ENCODE measurements at places on chromosomes 13 and 19.
A peak's percentile ranks its signal among the peaks of the same experiment; 100 is the strongest.

DNA sequence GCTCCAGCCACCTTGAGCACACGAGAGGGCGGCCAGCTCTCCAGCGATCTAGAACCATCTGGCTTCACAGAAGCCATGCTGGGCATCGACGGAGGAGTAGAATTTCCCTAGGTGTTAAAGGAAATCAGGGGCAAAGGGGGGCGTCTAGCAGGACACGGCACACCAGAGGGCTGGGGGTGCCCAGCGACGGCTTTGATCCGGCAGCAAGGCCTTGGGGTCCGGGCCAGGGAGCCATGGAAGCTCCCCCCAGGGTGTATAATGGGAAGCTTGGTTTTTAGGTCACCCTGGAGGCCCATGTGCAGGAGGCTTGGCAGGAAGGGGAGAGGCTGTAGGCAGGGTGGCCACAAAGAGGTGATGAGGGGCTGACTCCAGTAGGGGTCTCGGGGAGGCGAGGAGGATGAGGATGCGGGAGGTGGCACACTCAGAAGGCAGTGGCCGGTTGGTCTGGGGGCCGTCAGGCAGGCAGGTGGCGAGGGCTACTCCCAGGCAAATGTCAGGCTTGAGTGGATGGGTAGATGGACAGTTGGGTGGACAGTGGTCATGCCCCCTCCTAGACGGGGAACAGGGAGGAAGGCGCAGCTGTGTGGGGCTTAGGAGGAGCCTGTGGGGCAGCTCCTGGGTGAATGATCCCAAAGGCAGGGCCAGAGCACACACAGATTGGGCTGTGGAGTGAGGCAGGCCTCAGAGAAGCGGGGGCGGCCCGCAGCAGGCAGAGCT lies 5.6 kb downstream of the KMT5C start:
- no peak for DNase-seq

- DNase-seq = no peak
Measured at GRCh38 chr19:16161840-16162239, 11.5 kb downstream of the CIB3 start.

DNA sequence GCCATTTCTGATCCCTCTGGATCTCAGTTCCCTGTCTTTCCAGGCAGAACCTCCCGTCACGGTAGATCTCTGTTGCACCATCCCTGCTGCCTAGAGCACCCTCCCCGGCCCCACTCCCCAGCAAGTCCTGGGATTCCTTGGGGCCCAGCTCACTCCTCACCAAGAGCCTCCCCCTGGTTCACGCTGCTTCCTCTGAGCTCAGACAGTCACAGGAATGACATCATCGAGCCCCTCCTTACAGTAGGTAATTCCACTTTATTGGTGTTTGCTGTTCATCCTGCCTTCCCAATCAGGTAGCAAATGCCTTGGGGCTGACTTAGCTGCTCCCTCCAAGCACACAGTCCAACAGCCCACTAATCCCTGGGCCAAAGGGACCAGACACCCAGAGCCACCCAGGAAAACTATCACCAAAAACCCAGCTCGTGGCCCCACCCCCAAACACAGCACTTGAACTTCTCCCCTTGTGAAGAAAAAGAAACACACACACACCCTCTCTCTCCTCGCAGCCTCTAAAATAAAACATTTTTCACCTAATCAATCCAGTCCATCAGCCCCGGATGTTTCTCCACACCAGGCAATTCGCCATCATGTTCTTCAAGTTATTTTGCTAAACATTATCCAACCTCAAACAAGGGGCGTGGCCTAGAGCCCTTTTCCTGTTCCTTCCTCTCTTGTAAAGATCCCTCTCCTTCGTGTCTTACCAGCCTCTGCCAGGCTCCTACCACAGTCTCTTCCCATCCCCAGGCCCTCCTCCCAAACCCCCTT lies 2.5 kb downstream of the NAPA start:
- DNase-seq = no peak

- DNase-seq = peak; percentile 88
Measured at GRCh38 chr19:982567-983170, 1.5 kb upstream of the WDR18 start.

DNA sequence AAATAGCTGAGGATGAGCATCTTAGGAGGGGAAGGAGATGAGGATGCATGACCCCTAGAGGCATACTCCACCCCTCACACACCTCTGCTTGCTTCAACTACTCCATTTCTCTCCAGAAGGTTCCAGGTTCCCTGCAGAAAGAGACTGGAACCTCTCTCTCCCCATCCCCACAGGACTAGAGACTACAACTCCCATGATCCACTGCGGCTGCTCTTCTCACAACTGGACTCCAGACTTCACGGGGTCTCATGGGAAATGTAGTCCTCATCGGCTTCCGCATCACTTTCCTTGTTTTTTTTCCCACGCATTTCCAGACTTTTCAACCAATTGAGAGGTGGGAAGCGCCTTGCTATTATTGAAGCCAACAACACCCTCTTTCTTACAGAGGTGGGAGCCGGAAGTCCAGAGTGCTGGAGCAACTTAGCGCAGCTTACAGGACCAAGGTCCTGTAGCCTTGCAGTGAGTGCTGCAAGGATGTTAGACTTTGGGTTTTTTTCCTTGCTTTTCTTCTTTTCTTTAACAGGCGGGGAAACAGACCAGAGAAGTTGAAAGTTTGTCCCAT lies 13.9 kb upstream of the CACNG6 start:
- no peak for DNase-seq

DNA sequence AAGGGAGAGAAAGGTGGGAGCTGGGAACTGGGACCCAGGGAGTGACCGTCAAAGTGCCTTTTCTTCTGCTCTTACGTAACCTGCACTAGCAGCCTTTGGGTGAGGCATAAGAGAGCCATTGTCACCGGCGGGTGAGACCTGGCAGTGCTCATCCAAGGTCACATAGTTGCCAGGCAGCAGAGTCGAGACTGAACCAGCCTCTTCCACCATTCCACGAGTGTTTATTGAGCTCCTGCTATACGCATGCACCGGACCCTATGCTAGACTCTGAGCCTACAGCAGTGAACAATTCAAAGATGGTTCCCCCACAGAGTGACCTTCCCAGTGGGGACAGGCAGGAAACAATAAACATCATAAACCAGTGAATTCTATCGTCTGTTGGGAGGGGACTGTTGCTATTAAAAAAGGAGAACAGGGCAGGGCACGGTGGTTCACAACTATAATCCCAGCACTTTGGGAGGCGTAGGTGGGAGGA lies 18.6 kb upstream of the STRN4 start:
- DNase-seq = no peak

DNA sequence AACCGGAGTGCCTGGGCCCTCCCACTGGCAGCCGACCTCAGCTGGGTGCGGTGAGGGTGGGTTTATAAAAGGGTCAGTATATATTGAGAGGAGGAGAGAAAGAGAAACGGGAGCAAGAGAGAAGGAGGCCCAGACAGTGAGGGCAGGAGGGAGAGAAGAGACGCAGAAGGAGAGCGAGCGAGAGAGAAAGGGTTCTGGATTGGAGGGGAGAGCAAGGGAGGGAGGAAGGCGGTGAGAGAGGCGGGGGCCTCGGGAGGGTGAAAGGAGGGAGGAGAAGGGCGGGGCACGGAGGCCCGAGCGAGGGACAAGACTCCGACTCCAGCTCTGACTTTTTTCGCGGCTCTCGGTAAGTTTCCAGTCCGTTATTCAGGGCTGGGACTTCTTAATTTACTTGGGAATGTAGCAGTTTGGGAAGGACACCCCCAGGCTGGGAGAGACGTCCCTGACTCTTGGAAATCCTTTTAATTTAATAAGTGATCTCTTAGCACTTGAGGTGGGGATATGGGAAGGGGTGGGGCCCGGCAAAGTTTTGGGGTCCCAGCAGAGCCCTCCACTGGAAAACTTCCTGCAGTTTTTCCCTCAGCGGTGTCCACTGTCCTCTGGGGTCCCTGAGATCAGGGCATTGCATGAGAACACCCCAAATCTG lies at the start of gene EMP3:
Gene EMP3 (plus strand): TSS at position 288 of the 646 bp plus-strand sequence. CDS start 1,293 bp downstream, outside the sequence.
- peak; percentile 87 for DNase-seq

GRCh38 chr13:98538876-98539275 lies 38.0 kb downstream of the STK24 start:
- no peak for DNase-seq

- no peak for DNase-seq
Measured at GRCh38 chr13:58093394-58093793, 461.9 kb downstream of the PCDH17 start.

- no peak for DNase-seq
Measured at GRCh38 chr13:37531049-37531448, 67.5 kb downstream of the POSTN start.

DNA sequence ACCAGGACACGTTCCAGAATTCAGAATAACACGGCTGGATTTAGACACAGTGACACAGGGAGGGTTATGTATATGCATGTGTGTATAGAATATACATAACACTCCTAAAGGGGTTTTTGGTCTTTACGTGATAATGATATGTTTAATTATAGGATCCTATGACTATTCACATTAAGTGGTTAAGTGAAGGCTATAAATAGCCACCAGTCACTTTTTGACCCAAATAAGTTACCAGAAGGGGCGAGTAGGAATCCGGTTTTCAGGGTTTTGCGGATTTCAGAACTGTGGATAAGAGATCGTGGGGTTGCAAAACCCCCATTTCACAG lies 6.9 kb downstream of the ANGPTL6 start:
- DNase-seq = no peak

GRCh38 chr13:94050686-94051085 lies 428.8 kb downstream of the DCT start:
- DNase-seq = no peak

- DNase-seq = no peak
Measured at GRCh38 chr13:32501064-32501463, 37.5 kb downstream of the N4BP2L2 start.

GRCh38 chr13:82867284-82867683 lies 1015.0 kb downstream of the SLITRK1 start:
- DNase-seq = no peak

DNA sequence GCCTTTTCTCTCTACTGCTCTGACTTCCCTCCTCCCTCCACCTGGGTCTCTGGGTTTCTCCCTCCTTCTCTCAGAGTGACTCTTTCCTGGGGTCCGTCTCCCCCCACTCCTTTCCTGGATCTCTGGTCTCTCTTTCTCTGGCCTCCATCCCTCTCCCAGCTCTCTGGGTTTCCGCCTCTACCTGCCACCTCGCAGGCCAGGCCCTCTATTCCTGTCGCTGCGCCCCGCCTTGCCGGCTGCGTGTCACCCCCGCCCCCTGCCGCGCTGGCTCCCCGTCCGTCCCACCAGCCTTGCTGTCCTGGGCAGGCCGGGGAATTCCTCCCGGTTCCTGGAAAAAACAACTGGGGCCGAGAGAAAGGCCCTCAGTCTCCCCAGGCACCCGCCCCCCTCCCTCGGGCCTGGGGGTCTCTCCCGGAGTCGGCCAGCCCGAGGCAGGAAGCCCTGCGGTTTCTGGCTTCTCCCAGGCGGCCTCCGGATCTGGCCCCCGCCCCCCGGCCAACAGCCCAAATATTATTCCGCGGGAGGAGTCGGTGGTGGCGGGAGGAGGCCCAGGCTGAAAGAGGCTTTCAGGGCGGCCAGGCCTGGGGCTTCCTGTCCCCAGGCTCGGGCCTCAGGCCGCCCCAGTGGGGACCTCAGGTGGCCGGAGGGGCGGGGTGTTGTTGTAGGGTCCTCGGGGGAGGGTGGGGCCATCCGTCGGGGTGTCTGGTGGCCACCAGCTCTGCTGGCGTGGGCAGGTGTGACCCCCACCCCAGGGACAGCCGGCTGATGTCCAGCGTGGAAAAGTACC lies 9.3 kb downstream of the IRF2BP1 start:
- peak; percentile 85 for DNase-seq

DNA sequence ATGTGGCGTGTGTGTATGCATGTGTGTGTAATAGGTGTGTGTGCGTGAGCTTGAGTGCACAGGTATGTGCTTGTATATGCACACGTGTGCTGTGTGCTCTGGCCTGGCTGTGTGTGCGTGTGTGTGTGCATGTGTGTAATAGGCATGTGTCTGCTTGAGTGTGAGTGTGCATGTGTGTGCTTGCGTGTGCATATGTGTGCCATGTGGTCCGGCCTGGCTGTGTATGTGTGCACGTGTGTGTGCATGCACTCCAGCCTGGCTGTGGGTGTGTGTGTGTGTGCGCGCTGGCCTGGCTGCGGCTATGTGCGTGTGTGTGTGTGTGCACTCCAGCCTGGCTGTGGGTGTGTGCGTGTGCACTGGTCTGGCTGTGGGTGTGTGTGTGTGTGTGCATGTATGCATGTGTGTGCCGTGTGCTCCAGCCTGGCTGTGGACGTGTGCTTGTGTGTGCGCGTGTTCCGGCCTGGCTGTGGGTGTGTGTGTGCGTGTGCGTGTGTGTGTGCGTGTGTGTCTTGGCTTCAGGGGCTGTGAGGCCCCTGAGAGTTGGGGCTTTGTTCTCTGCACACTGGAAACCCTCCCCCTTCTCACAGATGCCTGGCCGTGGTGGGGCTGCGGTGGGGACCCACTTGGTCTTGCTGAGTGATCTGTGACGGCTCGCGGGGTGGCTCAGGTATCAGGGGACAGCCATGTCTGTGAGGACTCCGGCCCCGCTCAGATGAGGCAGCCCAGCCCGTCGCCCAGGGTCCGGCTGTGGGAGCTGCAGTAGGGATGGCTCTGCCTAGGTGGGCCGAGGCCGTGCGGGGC lies 8.2 kb downstream of the SPPL2B start:
- DNase-seq = no peak

DNA sequence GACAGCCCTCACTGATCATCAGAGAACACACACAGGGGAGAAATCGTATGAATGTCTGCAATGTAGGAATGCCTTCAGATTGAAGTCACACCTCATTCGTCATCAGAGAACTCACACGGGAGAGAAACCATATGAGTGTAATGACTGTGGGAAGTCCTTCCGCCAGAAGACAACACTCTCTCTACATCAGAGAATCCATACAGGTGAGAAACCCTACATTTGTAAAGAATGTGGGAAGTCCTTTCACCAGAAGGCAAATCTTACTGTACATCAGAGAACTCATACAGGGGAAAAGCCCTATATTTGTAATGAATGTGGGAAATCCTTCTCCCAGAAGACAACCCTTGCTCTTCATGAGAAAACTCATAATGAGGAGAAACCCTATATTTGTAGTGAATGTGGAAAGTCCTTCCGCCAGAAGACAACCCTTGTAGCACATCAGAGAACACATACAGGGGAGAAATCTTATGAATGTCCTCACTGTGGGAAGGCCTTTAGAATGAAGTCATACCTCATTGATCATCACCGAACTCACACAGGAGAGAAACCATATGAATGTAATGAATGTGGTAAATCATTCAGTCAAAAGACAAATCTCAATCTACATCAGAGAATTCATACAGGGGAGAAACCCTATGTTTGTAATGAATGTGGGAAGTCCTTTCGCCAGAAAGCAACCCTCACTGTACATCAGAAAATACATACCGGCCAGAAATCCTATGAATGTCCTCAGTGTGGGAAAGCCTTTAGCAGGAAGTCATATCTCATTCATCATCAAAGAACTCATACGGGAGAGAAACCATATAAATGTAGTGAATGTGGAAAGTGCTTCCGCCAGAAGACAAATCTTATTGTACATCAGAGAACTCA lies 32.5 kb downstream of the ZNF567 start:
- no peak for DNase-seq

DNA sequence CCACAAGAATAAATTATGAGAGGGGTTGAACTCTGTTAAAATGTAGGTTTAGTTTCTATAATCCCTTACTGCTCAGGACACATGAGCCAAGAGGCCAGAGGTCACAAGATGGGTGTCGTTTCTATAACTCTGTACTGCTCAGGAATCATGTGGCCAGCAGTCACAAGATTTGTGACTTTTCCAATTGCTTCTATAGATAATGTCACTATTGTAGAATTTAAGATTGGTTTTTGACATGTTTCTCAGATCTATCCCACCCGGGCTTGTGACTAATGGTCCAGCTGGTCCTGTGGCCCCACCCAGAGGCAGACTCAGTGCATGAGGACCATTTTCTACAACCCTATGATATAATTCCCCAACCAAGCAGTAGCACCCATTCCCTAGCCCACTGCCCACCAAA lies 662.0 kb upstream of the KLF12 start:
- no peak for DNase-seq

- DNase-seq = no peak
Measured at GRCh38 chr13:70729369-70729768, 621.1 kb upstream of the KLHL1 start.

Data from upper lobe of right lung (tissue), 1 donor.